Caco-2 (cell line): ENCODE measurements at places on chromosomes 5 and 9. TPM values are rescaled to one million over a fixed set of nuclear protein-coding genes. Genes with fewer than 3 reads are reported as not detected.

The DRD1 gene
- not detected in 2 replicates for total RNA-seq

DNA sequence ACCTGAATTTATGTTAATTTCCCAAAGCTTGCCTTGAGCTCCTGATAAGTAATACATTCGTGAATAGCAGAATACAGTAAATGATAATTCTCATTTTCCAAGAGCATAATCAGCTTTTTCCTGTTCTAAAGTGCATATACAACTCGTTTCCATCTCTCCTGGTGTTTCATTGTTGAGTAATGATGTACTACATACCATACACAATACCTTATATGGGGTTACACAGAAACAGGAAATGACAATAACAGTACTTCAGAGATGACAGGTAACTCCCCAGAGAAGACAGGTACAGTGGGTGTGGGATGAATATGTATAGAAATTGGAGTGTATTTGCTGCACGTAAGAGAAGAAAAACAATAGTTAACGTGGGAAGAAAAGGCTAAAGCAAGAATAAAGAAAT is 287.1 kb downstream of the TENT4A start:
- no peak for DNase-seq

DNA sequence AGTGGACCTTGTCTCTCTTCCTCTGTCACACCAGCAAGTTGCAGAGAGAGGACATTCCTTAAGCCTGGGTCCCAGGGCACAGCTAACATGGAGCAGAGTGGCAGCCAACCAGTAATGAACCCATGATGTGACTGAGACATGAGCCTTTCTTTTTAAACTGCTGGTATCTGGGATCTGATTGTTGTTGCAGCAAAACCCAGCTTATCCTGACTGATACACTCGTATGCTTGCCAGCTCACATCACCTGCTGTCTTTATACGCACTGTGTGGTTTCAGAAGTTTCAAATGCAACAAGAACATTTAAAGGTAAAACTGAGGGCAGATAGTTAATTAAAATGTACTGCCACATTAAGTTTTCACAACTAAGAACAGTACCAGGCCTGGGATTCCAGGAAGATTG is 97.1 kb downstream of the HSD17B3 start:
- DNase-seq: no peak

GRCh38 chr5:148455185-148455584 is 71.4 kb downstream of the FBXO38 start:
- DNase-seq: no peak

DNA sequence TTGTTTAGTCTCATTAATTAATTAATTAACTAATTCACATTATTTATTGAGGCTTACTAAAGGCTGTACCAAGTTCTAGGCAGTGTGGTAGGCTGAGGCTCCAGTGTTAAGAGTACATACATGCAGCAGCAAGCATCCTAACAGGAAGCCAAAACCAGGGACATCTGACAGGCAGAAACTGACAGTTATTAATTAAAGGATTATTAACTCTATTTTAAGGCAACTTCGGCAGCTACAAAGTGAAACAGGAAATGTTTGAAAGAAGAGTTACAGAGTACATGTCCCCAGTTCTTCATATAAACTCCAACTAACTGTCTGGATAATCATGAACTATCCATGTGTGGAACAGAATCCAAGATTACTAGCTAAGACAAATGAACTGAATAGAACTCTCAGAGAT is 39.3 kb upstream of the GABRB2 start:
- DNase-seq: no peak
